ENCODE measurements at places on chromosomes 5 and 9. TPM values are rescaled to one million over a fixed set of nuclear protein-coding genes. Genes with fewer than 3 reads are reported as not detected.

The N4BP3 gene
- total RNA-seq, result 3.3 TPM

The PCDHA1 gene
- 0.13 TPM for total RNA-seq

The TAF11L10 gene
- total RNA-seq, result not detected

The SARDH gene
- total RNA-seq, result 1.3 TPM

The GADD45G gene
- total RNA-seq, result 8.1 TPM

The GRXCR2 gene
- total RNA-seq, result not detected

The HNRNPA0 gene
- total RNA-seq, result 31.0 TPM

The SAXO1 gene
- total RNA-seq, result not detected

The ASS1 gene
- total RNA-seq, result 511 TPM

The PCDHGB4 gene
- 0.69 TPM for total RNA-seq

The ANKRD31 gene
- total RNA-seq, result 0.05 TPM

The PHYHD1 gene
- total RNA-seq, result 1.8 TPM

The DNM1 gene
- total RNA-seq, result 2.5 TPM

The PAIP2 gene
- 49.7 TPM for total RNA-seq

The GFPT2 gene
- 3.2 TPM for total RNA-seq

The NTRK2 gene
- 0.52 TPM for total RNA-seq

DNA sequence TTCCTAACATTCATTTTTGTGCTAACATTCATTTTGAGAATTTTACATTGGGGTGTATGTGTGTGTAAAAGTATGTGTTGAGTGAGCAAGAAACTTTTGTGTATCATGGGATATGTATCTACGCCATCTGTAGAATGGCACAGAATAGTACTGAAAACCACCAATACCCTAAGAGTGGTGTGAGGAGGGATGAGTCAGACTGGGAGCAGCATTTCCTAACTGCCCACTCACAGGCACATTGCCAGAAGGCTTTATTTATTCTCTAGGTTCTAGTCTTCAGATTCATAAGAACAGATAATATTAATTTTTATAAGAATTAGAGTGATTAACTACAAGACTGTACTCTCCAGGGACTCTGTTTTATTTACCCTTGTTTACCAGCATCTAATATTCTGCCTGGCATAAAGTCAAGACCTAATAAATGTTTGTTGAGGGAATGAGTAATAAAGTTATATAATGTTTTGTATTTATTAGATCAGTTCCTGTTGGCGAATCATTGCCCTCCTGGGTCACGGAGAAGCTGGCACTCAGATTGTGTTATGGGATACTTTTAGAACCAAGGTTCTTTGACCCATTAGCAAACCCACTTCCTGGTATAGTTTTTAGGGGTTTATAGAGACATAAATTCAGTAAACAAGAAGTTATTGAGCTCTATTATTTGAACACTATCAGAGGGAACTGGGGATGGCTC is 159.1 kb upstream of the PPP2R2B start:
- DNase-seq, result no peak

DNA sequence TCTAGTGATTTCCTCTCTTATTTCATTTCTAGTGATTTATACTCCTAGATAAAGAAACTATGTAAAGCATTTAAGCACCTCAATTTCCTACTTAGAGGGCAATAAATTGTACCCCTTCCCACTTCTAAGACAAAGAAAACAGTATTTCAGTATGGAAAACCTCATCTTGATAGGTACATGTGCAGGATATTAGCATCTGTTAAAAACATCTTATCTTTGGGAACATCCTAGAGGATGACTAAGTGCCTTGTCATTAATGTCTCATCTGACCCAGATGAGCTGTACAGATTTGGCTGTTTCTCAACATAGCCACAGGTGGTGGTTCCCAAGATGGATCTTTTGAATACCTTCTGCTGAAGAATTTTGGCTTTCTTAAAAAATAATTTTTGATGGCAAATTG is 5.7 kb downstream of the MEGF10 start:
- no peak for DNase-seq

GRCh38 chr5:158953929-158954534 is 145.7 kb downstream of the EBF1 start:
- DNase-seq, result no peak

DNA sequence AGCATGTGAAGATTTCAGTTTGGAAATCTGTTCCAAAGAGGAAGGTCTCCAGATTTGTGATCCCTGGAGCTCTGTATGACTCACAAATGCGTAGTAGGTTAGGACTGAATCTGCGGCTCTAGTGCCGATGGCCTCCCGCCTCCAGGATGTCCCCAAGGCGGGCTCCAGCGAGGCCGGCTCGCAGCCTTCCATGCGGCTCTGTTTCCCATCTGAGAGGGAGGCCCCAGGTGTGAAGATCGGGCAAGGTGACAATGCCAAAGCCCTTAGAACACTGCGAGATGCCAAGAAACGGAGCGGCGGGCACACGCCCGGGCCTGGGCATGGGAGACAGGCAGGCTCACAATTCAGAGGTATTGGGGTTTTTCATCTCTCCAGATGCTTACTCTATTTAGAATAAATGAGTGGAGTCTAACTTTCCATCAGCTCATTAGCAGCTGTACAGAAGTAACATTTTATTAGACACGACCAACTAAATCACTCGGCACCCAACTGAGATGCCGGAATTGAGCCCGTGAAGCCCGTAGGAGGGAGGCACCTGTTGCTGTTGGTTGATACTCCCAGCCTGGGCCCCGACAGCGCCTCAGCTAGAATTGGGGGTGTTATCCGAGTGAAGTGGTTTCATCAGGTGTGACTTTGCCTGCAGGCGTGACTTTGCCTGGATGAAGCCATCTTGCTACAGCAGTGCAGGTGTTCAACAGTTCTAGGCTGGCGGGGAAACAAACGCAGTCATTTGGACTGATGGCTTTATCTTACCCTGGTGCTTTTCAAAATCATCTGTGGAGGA is 7.4 kb upstream of the MRPS2 start:
- no peak for DNase-seq

- no peak for DNase-seq
These were observed 143.9 kb downstream of the CACNA1B start for GRCh38 chr9:138021251-138022056.

DNA sequence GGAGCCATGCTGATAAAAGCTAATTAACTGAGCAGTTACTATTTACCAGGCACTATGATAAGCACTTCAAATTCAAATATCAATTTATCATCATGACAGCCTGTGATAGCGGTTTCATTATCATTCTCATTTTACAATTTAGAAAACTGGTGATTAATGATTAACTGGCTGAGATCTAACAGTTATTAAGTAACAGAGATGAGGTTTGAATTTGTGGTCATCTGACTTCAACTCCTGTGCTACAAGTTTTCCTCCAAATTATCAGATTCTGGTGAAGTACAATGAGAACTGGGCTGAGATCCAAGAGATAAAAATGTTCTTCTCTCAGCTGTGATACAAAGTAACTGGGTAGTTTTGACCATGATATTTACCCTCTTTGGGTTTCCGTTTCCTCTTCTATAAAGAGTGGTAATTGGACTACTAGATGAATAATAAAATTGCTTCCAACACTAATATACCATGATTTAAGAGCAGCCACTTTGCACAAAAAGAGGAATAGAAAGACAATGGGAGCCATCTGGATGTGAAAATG is 74.5 kb upstream of the CCNG1 start:
- no peak for DNase-seq

GRCh38 chr5:40762705-40763104 is 6.9 kb upstream of the TTC33 start:
- no peak for DNase-seq

DNA sequence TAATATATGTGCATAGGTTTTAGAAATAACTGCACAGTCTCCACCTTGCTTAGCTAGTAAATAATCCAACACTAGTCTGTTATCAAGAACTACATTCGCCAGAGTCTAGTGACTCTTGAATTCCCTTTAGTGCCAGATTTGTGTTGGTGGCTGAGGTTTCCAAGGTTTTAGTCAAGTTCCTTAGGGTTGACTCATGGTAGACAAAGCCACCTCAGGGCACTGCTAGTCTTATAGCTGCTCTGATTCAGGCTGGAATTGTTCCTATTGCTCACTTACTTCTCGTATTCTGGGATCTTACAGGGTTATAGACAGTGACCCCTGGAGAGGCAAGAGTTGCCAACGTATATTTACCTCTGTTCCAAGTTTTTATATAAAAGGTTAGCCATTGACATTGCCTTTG is 1369.8 kb upstream of the CDH9 start:
- no peak for DNase-seq

DNA sequence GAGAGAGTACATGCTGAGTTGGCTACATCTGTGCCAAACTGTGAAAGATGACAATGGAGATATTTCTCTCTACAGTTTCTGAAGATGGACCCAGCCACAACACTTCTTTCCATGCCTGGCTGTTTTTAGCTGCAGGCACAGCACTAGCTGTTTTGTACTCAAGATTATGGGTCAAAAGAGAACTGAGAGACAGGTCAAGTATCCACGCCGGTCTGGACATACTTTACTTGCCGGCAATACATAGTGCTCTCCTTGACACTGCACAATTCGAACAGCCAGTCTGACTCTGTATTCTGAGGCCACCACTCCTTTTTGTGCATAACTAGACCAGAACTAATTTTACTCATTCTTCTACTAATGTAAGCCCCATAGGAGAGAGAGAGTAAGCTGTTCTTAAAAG is 2.6 kb downstream of the PRLR start:
- DNase-seq, result no peak

- DNase-seq, result no peak
These were observed 1.7 kb downstream of the FREM1 start for GRCh38 chr9:14908295-14909180.

DNA sequence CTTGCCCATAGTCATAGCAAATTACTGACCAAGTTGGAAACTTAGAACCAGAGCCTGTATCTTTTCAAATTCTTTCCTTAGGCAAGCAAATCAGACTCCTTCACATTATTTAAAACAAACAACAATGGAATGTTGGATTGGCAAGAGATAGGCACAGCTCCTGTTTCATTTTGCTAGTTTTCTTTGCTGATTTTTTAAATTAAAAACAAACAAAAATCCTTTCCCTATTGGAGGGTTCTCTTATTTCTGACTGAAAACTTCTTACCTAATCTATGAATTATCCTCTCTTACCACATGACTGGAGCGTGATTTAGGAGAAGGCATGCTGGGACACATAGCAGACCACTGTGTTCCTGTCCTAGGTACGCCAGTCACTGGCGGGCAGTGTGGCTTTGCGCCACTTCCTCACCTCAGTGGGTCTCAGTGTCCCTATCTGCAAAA is 63.0 kb downstream of the TTC39B start:
- no peak for DNase-seq

- DNase-seq, result no peak
These were observed 4.3 kb upstream of the MTMR12 start for GRCh38 chr5:32317041-32317440.

- no peak for DNase-seq
These were observed 55.2 kb upstream of the PSD2 start for GRCh38 chr5:139740138-139740991.

GRCh38 chr9:78788101-78788500 is 491.2 kb downstream of the PSAT1 start:
- no peak for DNase-seq

DNA sequence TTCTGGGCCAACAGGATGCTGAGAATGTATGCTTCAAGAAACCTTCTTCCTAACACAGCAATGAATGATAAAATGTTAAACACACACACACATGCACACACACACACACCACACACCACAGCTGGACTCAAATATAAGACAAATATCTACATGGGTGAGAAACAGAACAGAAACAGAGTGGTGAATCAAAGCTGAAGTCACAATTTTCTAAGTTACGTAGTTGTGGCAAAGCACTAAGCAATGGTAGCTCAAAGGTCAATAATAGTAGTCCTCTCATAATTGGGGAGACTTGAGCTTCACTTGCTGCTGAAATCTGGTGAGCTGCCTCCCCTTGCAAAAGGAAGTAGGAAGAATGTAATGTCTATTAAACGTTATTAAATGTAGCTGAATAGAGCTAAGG is 33.7 kb upstream of the ITGA1 start:
- DNase-seq, result no peak

- no peak for DNase-seq
These were observed 1.2 kb upstream of the NSD1 start for GRCh38 chr5:177132136-177133095.

DNA sequence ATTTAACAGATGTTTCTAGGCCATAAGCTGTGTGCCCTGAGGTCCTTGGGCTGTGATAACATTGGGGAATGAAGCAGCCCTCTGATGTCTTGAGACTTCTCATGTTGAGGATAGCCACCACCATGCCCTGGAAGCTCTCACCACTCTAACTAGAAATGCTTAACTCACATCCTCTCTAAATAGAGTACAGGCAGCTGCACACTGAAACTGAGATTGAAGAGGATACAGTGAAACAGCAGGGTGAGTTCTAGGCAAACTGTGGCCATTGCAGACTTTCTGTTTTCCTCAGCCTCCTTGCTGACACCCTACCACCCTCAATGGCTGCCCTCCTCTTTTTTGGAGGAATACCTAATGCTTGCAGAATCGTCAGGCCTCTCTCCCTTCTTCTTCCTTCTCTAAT is 22.4 kb downstream of the UTP15 start:
- no peak for DNase-seq

GRCh38 chr9:16312962-16313546 is 557.4 kb downstream of the BNC2 start:
- DNase-seq, result no peak

GRCh38 chr5:140767444-140767843 is 18.5 kb upstream of the PCDHA1 start:
- DNase-seq, result no peak

GRCh38 chr5:132663771-132664695 is 6.1 kb downstream of the IL13 start:
- no peak for DNase-seq

GRCh38 chr5:65762234-65762633 is 40.2 kb downstream of the NLN start:
- DNase-seq, result no peak

DNA sequence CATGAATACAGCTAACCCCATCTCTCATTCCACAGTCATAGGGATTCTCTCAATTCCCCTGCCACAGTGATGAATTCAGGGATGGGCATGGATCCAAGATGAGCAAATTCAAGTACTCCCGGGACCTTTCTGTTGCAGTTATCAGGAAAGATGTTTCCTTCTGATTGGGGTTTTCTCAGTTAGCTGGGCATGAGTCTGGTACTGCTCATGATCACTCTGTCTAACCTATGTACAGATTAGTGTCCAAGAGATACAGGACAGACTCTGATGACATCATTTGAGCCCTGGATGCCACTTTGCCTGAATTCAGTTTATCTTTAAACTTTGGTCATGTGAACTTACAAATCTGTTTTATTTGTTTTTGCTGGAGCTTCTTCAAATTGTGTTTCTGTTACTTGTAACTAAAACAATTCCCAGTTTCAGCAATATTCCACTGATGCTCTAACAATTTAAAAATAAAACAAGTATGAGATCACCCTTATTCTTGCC is 257.7 kb upstream of the KLF9 start:
- DNase-seq, result no peak
